ENCODE measurements at places on chromosomes 11 and 22.
A peak's percentile ranks its signal among the peaks of the same experiment; 100 is the strongest.

- no peak for DNase-seq
- no peak overlapping the region for H3K27ac ChIP-seq
- H3K4me3 ChIP-seq = no peak overlapping the region
- H3K27me3 ChIP-seq = peaks cover 10% of the 10 kb centered on the region
- H3K4me1 ChIP-seq = no peaks in the 10 kb centered on the region
- H3K36me3 ChIP-seq = no peaks in the 10 kb centered on the region
Observed at GRCh38 chr11:19493446-19494213, 219.0 kb upstream of the NAV2 start.

DNA sequence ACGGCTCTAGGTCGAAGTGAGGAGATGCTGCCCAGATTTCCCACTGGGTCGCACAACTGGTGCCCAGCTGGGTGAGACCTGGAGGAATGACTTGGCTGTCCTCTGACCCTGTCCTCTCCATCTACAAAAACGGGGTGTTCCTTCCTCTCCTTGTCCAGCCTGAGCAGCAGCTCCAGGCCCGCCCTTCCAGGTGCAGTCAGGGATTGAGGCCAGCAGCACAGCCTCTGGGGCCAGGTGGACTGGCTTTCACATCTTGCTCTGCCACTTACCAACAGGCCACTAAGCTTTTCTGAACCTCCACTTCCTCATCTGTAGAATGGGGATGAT is 91.7 kb upstream of the LMO1 start:
- no peak overlapping the region for H3K27ac ChIP-seq
- peaks cover 11% of the 10 kb centered on the region for H3K4me1 ChIP-seq
- H3K27me3 ChIP-seq = peaks cover 24% of the 10 kb centered on the region
- no peak overlapping the region for H3K4me3 ChIP-seq

DNA sequence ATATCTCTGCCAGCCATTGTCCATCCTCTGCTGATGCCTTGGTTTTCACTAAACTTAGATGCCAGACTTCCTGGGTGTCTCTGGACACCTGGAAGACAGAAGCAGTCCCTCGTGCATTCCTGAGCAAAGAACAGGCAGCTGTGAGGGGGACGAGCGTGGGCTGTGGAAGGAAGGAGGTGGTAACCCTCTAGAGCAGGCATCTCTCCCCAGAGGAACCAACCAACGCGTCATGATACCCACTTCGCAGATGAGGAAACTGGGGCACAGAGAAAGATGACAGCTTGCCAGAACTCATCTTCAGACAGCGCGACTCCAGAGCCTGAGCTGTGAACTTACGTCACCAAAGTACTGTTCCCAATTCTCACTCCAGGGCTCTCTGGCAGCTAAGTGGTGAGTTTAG is 123.4 kb downstream of the OPCML start:
- DNase-seq = no peak
- H3K27me3 ChIP-seq = no peaks in the 10 kb centered on the region
- no peaks in the 10 kb centered on the region for H3K4me1 ChIP-seq
- no peaks in the 10 kb centered on the region for H3K36me3 ChIP-seq
- no peak overlapping the region for H3K27ac ChIP-seq
- H3K4me3 ChIP-seq = no peak overlapping the region

- H3K4me1 ChIP-seq = no peaks in the 10 kb centered on the region
- no peaks in the 10 kb centered on the region for H3K27me3 ChIP-seq
- no peak for DNase-seq
- no peak overlapping the region for H3K27ac ChIP-seq
- H3K4me3 ChIP-seq = no peak overlapping the region
- H3K36me3 ChIP-seq = no peaks in the 10 kb centered on the region
Observed at GRCh38 chr11:121870206-121871045, 245.6 kb downstream of the BLID start.

DNA sequence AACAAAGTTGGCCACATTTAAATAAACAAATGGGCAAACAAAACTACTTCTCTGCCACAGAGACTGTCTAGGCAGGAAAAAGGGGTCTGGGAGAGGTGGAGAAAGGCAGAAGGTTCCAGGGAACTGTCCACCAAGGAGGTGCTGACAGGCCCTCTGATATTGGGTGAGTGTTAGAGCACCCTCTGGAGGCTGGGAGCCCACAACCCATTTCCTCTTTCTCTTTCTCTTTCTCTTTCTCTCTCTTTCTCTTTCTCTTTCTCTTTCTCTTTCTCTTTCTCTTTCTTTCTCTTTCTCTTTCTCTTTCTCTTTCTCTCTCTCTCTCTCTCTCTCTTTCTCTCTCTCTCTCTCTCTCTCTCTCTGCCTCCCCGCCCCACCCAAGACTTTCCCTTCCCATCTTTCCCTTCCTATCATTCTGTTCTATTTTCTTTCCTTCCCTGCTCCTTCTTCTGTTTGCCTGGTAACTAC is 912.8 kb downstream of the DLG2 start:
- H3K4me1 ChIP-seq = no peaks in the 10 kb centered on the region
- DNase-seq = no peak
- H3K4me3 ChIP-seq = peak overlapping the region; percentile 69
- peak overlapping the region; percentile 94 for H3K27ac ChIP-seq
- H3K27me3 ChIP-seq = no peaks in the 10 kb centered on the region
- H3K36me3 ChIP-seq = no peaks in the 10 kb centered on the region

GRCh38 chr11:71342951-71343827 is 90.8 kb upstream of the SHANK2 start:
- peaks cover 5% of the 10 kb centered on the region for H3K4me1 ChIP-seq
- no peaks in the 10 kb centered on the region for H3K36me3 ChIP-seq
- DNase-seq = peak; percentile 8
- peaks cover 37% of the 10 kb centered on the region for H3K27me3 ChIP-seq
- no peak overlapping the region for H3K27ac ChIP-seq
- no peak overlapping the region for H3K4me3 ChIP-seq

Measured in stimulated activated naive B cell treated with anti-CD40 and anti-IgM and Interleukin-4, amounts not matched to agents 10 μg/mL and 1 μg/mL and 100 μg/mL, for 72 hours (primary cell).